ENCODE measurements at places on chromosomes 7 and 10.

- DNase-seq: no peak
Measured at GRCh38 chr10:110081911-110082310, 74.1 kb downstream of the ADD3 start.

GRCh38 chr10:31770307-31770902 lies 158.2 kb downstream of the ARHGAP12 start:
- no peak for DNase-seq

GRCh38 chr10:70843776-70844489 lies 28.2 kb downstream of the SGPL1 start:
- no peak for DNase-seq

DNA sequence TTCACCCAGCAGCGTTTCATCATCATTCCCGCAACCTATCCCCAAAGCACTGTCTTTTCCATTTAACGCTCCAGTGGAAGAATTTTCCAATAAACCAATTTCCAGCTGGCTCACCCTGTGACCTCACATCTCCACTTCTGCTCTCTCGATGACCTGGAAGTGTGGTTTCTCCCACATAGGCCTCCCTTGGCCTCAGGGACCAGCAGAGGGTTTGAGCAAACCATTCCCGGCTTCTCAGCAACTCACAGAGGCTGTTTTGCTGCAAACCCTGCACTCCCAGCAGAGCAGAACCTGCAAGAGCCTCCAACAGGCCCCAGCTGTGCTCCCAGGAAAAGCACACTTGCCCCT lies 523.0 kb upstream of the FOXK1 start:
- no peak for DNase-seq

GRCh38 chr10:62811159-62811875 lies 4.8 kb downstream of the EGR2 start:
- DNase-seq: no peak

DNA sequence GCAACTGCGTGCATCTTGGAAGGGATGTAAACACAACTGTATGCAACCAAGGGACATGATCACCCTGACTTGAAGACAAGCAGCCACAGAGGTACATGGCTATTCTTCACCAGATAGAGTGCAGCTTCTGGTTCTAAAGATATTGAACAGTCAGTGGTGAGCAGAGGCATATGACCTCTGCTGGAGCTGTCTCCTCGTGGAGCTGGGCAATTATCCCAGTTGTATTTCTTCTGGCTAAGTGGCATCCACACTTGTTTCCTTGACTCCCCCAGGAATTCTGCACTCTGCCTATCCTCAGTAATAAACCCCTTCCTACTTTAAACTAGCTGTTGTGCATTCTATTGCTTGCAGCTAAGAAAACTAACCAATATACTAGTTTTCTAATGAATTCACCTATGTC lies 216.8 kb downstream of the THSD7A start:
- DNase-seq: no peak

GRCh38 chr7:20730611-20731010 lies 56.1 kb downstream of the SP8 start:
- DNase-seq: no peak

GRCh38 chr10:1205450-1206030 lies 149.4 kb downstream of the WDR37 start:
- no peak for DNase-seq

- no peak for DNase-seq
Measured at GRCh38 chr10:48649349-48649944, 35.2 kb upstream of the WDFY4 start.

GRCh38 chr7:22051886-22052673 lies 106.4 kb upstream of the CDCA7L start:
- DNase-seq: no peak

DNA sequence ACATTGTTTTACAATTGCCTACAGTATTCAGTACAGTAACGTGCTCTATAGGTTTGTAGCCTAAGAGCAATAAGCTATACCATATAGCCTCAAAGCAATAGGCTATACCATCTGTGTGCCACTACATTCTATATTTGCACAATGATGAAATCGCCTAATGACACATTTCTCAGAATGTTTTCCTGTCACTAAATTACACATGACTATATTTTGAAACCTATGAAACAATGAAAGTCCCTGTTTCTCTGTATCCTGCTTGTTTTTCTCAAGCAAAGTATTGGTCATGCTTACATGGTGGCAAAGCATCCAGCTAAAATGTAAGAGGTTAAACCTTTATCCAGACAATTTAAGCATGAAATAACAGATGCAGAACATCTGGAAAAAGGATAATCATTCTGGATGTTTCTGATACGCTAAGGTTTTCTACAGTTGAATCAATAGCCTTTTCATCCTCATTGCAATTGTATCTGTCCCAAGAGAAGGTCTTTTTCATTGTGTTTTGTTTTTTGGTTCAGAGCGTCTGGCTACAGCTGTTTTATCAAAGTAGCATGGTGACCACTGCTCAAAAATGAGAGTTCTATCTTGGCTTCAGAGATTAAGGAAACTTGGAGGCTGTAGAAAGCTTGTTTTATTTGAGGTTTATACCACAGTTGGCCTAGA lies 81.7 kb downstream of the CSTF2T start:
- DNase-seq: no peak

GRCh38 chr10:110404825-110405224 lies 92.9 kb upstream of the DUSP5 start:
- DNase-seq: no peak

DNA sequence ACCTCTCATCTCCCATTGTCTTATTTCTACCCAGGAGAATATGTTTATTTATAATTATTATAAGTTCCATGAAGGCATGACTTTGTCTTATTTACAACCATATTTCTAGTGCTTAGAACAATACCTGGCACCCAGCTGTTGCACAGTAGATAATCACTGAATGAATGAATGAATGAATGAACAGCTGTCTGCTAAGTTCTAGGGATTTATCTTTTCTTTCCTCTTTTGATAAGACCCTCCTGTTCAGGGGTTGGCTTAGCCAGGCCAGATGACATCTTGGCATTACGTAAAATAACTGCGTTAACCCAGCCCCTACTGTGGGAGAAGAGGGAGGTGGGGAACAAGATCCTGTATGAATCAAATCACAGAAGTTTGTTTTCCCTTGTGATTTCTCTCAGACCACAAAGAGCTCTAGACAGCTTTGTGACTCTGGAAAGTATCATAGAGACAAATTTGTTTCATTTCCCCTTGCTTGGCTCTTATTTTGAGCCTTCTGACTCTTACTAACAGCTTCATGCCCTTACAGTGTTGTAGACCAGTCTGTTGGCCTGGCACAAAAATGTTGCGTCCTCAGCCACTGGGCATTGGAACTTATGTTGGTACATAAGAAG lies 8.4 kb downstream of the ZNF862 start:
- DNase-seq: no peak

Measured in stimulated activated CD8-positive, alpha-beta memory T cell treated with anti-CD3 and anti-CD28 coated beads, Interleukin-15, amount 100 ng/mL, for 1 hour (primary cell).